ENCODE measurements at places on chromosomes 4 and X.

GRCh38 chrX:3589474-3589873 lies 124.0 kb downstream of the PRKX start:
- H3K27me3 ChIP-seq: no peaks in the 10 kb centered on the region
- no peak overlapping the region for H3K4me3 ChIP-seq
- H3K36me3 ChIP-seq: no peaks in the 10 kb centered on the region
- no peak overlapping the region for H3K27ac ChIP-seq
- DNase-seq: no peak

DNA sequence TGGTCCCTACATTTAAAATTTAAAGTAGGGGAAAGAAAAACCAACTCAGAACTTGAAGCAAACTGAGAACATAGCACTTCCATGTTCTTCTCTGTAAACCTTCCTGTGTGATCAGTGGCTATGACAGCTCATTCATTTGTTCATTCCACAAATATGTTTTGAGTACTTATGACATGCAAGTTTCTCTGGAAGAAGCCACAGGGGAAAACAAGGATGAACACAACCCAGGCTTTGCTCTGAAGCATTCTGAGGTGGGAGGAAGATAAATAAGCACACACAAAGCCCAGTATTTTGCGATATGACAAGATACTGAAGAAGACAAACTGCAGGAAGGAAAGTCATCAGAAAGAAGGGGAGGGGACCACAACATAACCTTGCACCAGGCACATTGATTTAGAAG lies 96.4 kb downstream of the CHIC2 start:
- no peaks in the 10 kb centered on the region for H3K36me3 ChIP-seq
- no peak overlapping the region for H3K27ac ChIP-seq
- no peaks in the 10 kb centered on the region for H3K4me1 ChIP-seq
- H3K27me3 ChIP-seq: no peaks in the 10 kb centered on the region
- DNase-seq: no peak

DNA sequence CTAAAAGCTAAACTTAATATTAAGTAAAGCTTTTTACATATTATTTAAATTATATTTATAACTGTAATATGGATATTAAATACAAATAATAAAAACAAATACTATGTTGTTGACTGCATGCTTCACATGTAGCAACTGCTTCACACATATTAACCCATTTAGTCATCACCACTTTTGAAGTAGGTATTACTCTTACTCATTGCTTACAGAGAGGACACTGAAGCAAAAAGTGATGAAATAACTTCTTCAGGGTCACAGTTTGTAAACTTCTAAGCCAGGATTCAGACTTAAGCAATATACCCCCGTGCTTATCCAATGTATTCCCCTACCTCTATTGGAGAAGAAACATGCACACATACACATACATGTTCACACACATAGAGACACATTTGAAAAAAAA lies 166.6 kb downstream of the DKK2 start:
- no peaks in the 10 kb centered on the region for H3K27me3 ChIP-seq
- no peaks in the 10 kb centered on the region for H3K4me1 ChIP-seq
- H3K27ac ChIP-seq: no peak overlapping the region

DNA sequence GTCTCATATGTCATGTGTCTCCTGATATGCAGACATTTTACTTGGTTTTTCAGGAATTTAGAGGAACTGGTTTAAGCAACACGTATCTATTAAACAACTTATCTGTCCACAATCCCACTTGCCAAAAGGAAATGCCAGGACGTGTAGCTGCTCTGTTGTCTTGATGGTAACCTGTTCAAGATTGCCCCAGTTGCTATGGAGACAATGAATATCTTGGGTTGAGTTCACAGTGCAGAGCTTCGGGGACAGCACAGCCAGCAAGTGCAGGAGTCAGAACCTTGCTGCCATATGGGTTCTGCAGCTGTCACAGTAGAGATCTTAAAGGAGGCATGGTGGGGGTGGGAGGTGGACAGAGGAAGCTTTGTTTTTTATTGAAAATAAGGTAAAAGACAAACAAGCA lies 28.7 kb upstream of the FAM9B start:
- no peaks in the 10 kb centered on the region for H3K4me1 ChIP-seq
- no peak overlapping the region for H3K4me3 ChIP-seq
- no peak overlapping the region for H3K27ac ChIP-seq
- no peak for DNase-seq

DNA sequence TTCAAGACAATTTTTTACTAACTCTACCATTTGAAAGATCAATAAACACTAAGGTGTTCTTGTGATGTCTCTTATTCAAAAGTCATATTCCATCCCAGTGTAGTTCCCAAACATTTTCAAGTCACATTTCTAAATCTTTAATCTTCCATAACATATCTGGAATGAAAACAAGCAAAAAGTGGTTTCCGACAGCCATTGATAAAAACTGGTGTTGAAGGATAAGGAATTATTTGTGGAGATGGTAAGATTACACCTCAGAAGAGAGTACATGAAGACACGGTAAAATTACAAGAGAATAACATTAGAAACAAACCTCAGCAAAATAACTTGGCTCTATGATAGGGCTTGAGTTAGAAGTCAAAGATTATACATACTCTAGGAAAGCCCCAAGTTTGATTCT lies 4.3 kb downstream of the CHIC2 start:
- H3K36me3 ChIP-seq: no peaks in the 10 kb centered on the region
- DNase-seq: no peak
- no peak overlapping the region for H3K27ac ChIP-seq
- H3K4me3 ChIP-seq: no peak overlapping the region
- peaks cover 79% of the 10 kb centered on the region for H3K4me1 ChIP-seq

DNA sequence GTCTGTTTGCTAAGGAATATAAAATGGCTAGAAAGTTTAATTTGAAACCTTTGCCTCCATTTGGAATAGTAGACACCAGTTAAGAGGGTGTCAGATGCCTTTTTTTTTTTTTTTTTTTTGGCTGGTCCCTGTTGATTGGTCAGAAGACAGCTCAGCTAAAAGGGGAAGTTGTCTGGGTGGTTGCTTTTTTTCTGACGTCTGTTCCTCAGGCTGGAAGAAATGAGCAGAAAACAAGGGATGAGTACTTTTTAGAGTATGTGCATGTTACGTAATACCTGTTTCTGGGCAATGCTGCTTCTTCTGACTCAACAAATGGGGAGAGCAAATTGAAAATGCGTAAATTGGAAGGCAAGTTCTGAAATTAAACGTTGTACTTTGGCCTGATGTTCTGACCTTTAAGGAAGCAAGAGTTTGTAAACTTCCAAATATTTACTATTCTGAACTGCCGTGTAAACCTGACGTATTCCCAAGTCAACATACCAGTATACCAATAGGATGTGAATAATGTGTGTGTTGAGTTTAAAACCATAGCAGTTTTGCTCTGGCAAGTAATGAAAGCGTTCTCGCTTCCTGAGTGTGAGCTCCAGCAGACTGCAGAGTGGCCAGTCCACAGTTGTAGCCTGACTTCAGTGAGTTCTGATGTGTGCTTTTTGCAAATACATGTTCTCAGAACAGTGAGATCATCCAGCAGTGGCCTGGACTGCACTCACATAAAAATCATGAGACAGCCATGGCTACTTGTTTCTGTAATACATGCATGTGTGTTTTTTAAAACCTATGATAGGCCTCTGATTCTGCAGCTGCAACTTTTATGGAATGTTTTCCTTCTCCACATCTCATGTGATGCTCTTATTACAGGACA lies 1.7 kb downstream of the SAT1 start:
- H3K36me3 ChIP-seq: peaks cover 9% of the 10 kb centered on the region
- H3K4me3 ChIP-seq: peak overlapping the region; percentile 80
- no peaks in the 10 kb centered on the region for H3K4me1 ChIP-seq
- H3K27me3 ChIP-seq: no peaks in the 10 kb centered on the region
- peak overlapping the region; percentile 94 for H3K27ac ChIP-seq

- H3K4me3 ChIP-seq: no peak overlapping the region
- H3K36me3 ChIP-seq: no peaks in the 10 kb centered on the region
- no peak overlapping the region for H3K27ac ChIP-seq
- H3K27me3 ChIP-seq: no peaks in the 10 kb centered on the region
- DNase-seq: no peak
These were observed 125.7 kb upstream of the GPC4 start for GRCh38 chrX:133541021-133541420.

DNA sequence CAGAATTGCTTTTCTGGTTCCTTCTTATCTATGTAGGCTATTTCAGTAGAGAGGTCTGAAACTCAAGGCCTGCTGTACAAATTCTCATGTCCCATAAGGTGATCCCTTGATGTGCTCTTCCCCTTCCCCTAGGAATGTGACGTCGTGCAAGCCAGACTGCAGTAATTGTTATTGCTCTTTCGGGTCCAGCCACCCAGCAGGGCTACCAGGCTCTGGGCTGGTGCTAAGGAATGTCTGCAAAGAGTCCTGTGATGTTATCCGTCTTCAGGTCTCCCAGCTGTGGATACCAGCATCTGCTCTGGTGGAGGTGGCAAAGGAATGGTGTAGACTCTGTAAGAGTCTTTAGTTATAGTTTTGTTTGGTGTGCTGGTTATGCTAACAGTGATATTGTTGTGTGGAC lies 378.7 kb downstream of the C4orf33 start:
- DNase-seq: no peak
- no peak overlapping the region for H3K27ac ChIP-seq

GRCh38 chr4:20273793-20274192 lies 22.1 kb downstream of the SLIT2 start:
- no peak for DNase-seq
- peaks cover 6% of the 10 kb centered on the region for H3K4me1 ChIP-seq
- no peaks in the 10 kb centered on the region for H3K27me3 ChIP-seq

DNA sequence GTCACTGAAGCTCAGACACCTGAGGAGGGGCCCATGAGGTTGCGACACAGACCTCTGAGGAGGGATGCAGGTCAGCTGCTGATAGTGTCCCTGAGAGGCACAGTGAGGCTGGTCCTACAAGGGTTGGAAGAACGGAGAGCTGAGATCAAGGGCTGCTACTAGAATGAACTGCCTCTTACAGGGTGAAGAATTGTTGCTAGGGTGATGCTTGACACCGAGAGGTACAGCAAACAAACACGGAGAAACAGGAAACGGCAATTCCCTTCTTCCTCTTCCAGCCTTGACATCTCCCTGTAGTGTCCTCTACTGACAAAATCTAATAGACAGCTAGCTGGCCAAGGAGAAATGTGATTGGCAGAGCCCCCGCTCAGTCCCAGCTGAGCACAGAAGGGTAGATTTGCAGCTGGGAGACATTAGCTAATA lies 11.8 kb upstream of the HPGDS start:
- no peak overlapping the region for H3K4me3 ChIP-seq
- no peak for DNase-seq
- no peaks in the 10 kb centered on the region for H3K36me3 ChIP-seq
- H3K27ac ChIP-seq: no peak overlapping the region
- no peaks in the 10 kb centered on the region for H3K27me3 ChIP-seq

- H3K27ac ChIP-seq: no peak overlapping the region
- H3K4me3 ChIP-seq: no peak overlapping the region
- no peak for DNase-seq
These were observed 88.3 kb downstream of the NHSL2 start for GRCh38 chrX:71998836-71999509.

GRCh38 chrX:43805579-43805978 lies 76.7 kb downstream of the MAOB start:
- H3K27me3 ChIP-seq: no peaks in the 10 kb centered on the region
- no peaks in the 10 kb centered on the region for H3K4me1 ChIP-seq
- no peak for DNase-seq
- no peak overlapping the region for H3K4me3 ChIP-seq
- H3K27ac ChIP-seq: no peak overlapping the region

GRCh38 chrX:32937043-32937442 lies 274.3 kb downstream of the DMD start:
- no peak overlapping the region for H3K4me3 ChIP-seq
- H3K4me1 ChIP-seq: no peaks in the 10 kb centered on the region
- no peaks in the 10 kb centered on the region for H3K36me3 ChIP-seq
- no peaks in the 10 kb centered on the region for H3K27me3 ChIP-seq
- no peak overlapping the region for H3K27ac ChIP-seq

Measured in tibial artery (tissue), 4 donors.